ENCODE measurements at places on chromosomes 3 and 15.
A peak's percentile ranks its signal among the peaks of the same experiment; 100 is the strongest.

DNA sequence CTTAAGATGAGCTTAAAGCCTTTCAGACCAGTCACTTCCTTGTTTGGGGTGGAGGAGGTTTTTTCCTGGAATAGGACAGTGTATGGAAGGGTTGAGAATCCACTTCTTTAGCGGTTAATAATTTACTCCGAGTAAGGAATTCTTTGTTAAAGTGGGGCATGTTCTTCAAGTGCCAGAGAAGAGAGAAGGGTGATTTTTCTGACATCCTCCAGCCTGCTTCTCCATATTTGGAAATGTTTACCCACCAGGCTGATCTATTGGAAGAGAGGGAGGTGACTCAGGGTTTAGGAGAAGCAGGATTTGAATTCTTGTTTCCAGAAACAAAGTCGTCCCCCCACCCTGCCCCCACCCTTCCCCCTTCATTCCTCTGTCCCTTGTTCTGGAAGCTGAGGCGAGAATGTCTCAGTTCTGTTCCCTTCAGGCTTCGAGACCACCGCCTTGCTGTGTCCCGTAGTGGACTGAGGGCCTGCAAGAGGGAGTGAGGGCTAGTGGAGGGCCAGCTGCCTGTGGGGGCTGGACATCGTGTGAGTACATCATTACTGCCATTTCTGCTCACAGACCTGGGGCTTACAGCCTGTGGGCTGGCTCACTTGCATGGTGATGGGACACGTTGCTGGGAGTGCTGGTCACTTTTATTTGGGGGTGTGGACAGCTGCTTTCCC is 58.5 kb downstream of the LPP start:
- no peak for DNase-seq

DNA sequence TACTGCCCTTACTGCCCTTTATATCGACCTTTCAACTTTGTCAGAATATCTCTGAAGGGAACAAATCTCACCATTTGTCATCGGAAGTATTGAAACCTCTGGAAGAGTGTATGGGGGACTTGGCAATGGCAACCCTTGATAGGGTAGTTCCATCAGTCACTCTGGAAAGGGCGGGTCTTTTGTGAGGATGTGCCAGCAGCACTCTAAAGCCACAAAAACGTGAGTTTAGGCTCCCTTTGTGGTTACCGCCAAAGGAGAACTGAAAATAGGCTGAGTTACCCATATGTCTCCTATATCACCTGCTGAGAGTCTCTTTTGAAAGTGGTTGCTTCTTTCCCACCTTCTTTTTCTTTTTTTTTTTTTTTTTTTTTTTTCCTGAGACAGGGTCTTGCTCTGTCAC is 296.8 kb upstream of the CHRM5 start:
- no peak for DNase-seq

- no peak for DNase-seq
Measured at GRCh38 chr3:25426408-25426807, 1.7 kb upstream of the RARB start.

GRCh38 chr15:29925227-29926082 is 103.2 kb upstream of the TJP1 start:
- DNase-seq, result no peak

DNA sequence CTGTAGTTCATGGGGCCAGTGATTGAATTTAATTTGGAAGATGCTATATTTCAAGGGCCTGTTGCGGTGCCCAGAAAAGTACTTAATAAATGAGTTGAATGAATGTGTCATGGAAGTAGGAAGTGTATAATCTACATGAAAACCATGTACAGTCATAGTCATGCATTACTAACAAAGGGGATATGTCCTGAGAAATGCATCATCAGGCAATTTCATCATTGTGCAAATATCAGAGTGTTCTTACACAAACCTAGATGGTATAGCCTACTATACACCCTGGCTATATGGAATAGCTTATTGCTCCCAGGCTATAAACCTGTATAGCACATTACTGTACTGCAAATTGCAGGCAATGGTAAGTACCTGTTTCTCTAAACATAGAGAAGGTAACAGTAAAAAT is 10.7 kb upstream of the MYO5C start:
- DNase-seq, result no peak

DNA sequence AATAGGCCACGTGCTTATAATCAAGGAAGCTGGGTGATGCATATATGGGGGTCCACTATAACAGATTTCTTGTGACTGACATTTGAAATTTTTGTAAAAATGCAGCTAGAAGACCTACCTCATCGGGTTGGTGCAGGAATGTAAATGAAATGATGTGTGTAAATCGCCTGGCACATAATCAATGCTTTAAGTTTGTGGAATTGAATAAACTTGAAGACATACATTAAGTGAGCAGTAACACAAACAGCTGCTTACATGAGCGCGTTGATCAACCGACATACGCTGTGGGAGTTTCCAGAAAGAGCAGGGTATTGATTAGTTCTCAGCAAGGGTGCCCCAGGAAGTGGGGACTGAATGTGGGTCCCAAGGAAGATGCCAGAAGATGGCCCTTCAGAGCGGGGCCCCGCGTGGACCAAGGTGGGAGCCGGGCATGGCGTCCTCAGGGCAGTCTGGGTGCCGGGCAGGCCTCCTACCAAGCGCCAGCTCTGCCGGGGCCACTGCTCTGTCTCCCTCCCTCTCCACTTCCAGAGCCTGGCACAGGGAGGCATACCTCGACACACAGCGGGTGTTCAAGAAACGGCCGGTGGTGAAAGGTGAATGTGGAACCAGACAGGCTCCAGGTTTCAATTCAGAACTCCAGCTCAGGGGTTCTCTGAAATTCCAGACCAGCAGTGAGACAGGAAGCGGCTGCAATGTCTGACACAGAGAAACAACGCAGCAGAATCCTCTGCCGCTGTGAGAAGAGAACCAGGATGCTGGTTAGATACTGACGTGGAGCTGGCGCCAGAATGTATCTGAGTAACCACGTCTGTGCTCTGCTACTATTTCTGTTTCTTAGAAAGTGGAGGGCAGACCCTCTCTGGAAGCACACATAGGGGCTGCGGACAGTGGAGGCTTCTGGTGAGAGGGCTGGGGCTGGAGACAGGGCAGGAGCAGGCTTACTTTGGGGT is 12.6 kb downstream of the BFSP2 start:
- DNase-seq, result no peak

GRCh38 chr3:4826237-4827100 is 152.8 kb upstream of the BHLHE40 start:
- DNase-seq, result no peak

GRCh38 chr15:60478566-60479360 is at the start of gene ICE2:
ICE2 (minus strand) TSS chr15:60479142; CDS start chr15:60477977, 1,165 bp downstream.
- peak; percentile 95 for DNase-seq

- DNase-seq, result no peak
Measured at GRCh38 chr15:74134387-74135027, 4.1 kb downstream of the ISLR2 start.

DNA sequence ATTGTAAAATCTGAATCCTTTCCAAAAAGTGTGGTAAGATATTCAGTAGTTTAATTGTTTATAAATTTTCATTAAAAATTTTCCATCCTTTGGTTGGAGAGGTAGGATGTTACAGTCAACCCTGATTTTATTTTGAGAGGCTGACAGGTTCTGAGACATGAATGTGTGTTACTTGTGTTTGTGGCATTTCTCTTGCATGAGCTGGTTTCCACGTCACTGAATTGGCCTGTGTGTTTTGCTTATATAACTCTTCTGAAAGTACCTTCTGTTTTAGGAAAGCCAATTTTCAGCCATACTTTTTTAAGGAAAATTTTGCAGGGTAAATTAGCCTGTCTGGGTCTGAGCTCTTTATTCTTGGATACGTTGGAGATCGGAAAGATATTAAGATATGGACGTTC is 30.7 kb downstream of the PXYLP1 start:
- no peak for DNase-seq

DNA sequence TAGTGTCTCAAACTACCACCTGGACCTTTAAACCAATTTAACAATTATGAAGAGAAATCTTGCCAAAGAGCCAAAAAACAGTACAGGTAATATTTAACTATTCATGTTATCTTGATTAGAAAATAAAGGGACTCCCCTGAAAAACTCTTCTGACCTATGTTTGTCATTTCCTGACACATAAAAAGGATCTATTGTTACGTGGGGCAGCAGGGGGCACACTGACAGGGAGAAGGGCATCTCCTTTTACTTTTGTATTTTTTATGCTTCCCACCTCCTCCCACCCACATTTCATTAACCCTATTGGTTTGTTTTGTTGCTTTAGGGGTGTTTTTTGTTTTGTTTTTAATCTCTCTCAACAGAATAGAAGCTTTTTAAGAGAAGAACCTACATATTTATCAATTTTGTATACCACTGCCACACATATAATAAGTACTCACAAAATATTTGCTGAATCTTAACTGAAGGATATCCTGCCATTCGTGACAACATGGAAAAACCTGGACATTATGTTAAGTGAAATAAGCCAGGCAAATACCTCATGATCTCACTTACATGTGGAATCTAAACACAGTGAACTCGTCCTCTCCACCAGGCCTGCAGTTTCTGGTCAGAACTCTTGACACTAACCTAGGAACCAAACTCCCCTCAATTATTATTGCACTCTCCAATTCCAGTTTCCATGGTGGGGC is 17.7 kb downstream of the STAG1 start:
- no peak for DNase-seq

- DNase-seq, result no peak
Measured at GRCh38 chr3:39752019-39752637, 57.3 kb upstream of the MYRIP start.

DNA sequence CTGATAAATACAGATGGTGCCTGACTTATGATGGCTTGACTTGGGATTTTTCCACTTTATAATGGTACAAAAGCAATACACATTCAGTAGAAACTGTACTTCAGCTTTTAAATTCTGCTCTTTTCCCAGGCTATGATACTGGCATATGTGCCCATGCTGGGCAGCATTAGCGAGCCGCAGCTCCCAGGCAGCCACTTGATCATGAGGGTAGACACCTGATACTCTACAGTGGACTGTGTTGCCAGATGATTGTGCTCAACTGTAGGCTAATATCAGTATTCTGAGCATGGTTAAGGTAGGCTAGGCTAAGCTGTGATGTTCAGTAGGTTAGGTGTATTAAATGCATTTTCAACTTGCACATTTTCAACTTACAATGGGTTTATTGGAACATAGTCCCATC is 17.7 kb upstream of the FEM1B start:
- no peak for DNase-seq

DNA sequence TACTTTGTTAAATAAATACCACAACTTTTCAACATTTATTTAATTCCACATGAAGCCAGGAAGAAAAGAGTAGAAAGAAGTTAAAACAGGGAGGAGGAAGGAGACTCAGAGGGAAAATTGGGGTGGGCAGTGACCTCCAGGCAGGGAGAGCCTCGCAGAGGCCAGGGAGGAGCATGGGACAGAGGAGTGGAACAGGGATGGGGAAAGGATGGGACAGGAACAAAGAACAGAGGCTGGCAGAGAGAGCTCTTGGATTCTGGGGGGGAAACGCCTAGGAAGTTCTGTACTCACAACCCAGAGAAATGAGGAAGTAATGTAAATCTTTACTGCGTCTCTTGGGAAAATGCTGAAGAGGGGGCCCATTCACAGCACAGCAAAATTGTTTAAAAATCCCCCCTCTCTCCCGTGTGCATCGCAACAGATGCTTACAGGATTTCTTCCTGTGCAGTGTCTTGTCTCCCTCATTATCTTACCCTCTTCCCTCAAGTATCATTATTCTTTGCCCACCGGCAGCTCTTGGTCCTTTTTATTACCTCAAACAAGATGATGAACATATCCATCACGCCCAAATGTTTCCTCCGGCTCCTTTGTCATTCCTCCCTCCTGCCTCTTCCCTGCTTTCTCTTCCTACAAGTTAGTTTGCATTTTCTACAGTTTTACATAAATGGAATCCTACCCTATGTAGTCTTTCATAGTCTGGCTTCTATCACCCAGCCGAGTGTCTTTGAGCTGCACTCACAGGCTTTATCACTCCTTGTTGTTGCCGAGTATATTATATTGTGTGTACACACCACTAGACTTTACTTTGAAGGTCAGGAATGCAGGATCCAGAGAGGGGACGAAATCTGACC is 65.5 kb downstream of the ARHGAP31 start:
- no peak for DNase-seq

- no peak for DNase-seq
Measured at GRCh38 chr15:98344591-98344990, 303.7 kb upstream of the IGF1R start.

- DNase-seq, result no peak
Measured at GRCh38 chr3:162491952-162492351, 995.3 kb downstream of the OTOL1 start.

- no peak for DNase-seq
Measured at GRCh38 chr3:50617096-50617791, at the start of gene MAPKAPK3. MAPKAPK3 (plus strand) TSS chr3:50617151; CDS start chr3:50617566, 415 bp downstream.

DNA sequence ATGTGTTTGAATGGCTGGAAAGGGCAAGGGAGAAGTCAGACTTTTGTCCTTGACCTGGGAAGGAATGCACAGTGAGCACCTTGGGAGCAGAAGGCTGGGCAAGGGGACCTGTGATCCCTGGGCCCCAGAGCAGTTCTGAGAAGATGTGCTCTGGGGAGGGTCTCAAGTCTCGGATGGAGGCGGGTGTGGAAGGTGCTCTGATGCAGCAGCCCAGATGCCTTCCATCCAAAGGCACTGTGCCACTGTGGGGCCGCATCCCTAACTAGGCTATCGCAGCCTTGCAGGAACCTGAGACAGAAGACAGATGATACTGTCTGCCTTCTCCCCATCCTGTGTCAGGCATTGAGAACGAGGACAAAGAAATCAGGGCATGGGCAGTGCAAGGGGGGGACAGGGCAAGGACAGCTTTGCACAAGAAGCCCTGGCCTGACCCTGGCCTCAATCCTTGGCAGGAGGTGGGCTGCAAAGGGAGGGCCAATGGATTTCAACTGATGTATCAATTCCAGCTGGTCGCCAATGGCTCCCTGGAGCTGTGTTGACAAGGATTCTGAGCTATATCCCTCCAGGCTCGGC is 14.6 kb upstream of the PRKCD start:
- DNase-seq, result no peak

DNA sequence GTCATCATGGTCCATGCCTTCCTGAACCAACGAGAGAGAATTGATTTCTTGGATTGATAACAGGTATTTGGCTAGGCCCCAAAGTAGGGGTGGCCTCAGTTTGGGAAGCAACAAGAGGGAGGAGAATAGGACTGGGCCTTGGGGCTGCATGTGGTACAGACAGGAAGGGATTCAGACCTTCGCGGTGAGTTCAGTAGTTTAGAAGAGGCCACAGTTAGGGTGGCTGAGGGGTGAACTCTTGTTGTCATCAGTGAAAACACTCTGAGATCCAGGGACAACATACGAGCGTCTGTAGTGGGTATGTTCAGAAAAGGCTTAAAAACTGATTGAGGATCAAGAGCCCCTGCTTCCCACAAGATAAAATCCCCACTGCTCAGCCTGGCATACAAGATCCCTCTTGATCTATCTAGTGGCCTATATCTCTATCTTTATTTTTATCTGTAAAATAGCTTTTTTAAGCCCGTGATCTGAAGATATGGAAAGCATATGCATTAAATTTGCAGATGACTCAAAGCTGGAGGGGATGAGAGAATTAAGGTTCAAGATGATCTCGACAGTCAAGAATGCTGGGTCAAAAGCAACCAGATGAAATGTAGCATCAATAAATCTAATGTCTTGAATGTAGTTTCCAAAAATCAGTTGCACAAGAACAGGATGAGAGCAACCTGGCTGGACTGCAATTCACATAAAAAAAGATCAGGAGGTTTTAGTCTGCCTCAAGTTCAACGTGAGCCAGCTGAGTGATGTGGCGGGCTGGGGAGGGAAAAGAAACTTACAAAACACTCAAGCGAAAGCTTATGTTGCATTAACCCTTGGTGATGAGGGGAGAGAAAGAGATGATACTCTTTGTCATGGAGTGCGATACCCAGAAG is 221.1 kb upstream of the TLE3 start:
- no peak for DNase-seq
